ENCODE measurements at places on chromosomes 12 and 14.

DNA sequence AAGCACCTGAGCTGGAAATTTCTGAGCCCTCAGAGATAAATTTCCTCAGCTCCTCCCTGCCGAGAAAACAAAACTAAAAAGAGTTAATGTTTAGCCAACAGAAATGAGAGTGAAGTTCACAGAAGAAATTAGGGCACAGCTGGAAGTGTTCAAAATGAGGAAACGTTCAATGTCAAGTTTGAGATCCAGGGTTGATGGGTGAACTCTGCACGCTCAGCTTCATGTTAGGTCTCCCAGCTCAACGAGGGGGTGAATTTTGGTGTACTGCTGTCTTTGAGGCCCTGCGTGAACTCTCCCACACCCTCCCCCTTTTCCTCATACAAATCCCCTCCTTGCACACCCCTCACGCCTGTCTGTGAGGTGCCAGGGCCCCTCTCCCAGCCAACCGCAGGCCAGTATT is 13.3 kb upstream of the OAS3 start:
- H3K27ac ChIP-seq = no peak overlapping the region
- no peak for DNase-seq
- H3K36me3 ChIP-seq = peaks cover 35% of the 10 kb centered on the region
- H3K4me3 ChIP-seq = no peak overlapping the region
- no peaks in the 10 kb centered on the region for H3K4me1 ChIP-seq

DNA sequence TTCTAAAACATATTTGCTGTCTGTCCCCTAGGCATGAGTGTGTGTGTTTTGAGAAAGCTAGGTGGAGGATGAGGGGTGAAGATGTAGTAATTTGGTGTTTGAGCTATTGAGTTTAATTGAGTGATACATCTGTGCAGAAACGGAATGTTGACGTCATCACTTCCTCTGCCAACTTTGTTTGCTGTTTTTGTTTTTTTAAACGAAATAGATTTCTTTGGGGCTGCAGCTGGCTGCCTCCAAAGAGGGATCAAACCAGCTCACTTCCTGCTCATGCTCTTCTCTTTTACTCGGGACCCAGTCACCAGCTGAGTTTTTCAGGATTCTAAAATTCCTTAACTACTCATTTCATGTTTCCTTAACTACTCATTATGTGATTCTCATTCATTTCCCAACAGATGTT is 19.5 kb upstream of the CRACR2A start:
- H3K36me3 ChIP-seq = peaks cover 2% of the 10 kb centered on the region
- DNase-seq = no peak
- H3K4me1 ChIP-seq = peaks cover 8% of the 10 kb centered on the region
- H3K4me3 ChIP-seq = no peak overlapping the region

GRCh38 chr12:93167841-93168492 is 209.8 kb upstream of the NUDT4 start:
- H3K27ac ChIP-seq = no peak overlapping the region
- H3K27me3 ChIP-seq = peaks cover 4% of the 10 kb centered on the region
- H3K36me3 ChIP-seq = no peaks in the 10 kb centered on the region
- DNase-seq = no peak
- H3K4me3 ChIP-seq = no peak overlapping the region
- H3K4me1 ChIP-seq = peaks cover 42% of the 10 kb centered on the region

DNA sequence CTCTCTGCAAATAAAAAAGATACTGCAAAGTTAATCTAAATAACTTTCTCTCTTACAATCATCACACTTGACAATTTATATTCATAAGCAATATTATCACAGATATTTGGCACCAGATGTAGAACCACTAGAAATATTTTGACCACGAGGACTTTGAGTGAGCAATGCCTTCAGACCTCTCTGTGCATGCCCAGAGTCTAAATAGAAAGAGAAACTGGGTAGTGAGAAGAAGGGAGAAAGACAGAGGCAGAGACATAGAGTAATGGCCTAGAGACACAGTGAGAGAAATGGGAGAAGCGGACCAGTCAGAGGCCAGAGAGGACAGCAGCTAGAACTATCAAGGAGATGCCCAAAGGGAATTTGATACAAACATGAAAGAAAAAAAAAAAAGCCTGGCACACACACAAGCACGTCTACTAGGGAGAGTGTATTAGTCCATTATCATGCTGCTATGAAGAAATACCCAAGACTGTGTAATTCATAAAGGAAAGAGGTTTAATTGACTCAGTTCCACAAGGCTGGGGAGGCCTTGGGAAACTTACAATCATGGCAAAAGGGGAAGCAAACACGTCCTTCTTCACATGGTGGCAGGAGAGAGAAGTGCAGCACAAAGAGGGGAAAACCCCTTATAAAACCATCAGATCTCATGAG is 41.1 kb downstream of the BMP4 start:
- no peaks in the 10 kb centered on the region for H3K4me1 ChIP-seq
- peaks cover 6% of the 10 kb centered on the region for H3K27me3 ChIP-seq
- no peak for DNase-seq
- H3K27ac ChIP-seq = no peak overlapping the region
- H3K4me3 ChIP-seq = no peak overlapping the region

GRCh38 chr12:32476446-32476845 is 77.1 kb downstream of the FGD4 start:
- H3K27me3 ChIP-seq = peaks cover 3% of the 10 kb centered on the region
- H3K27ac ChIP-seq = no peak overlapping the region
- H3K4me1 ChIP-seq = no peaks in the 10 kb centered on the region
- no peaks in the 10 kb centered on the region for H3K36me3 ChIP-seq
- no peak for DNase-seq

DNA sequence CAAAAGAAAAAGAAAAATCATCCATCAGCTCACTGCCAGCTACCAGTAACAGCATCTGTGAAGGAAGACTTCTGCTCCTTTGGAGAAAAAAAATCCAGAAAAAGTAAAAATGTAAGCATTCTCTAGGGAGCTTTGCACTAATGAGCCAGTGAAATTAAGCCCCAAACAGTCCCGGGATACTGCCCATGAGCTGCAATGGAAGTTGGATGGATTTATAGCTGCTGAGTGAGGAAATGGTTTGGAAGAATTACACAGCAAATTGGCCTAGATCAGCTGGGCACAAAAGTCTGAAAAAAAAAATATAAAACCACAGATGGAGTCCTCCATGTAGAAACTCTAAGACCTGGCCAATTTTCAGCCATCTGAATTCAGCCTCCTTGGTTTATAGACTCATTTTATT is 462.9 kb upstream of the USP15 start:
- no peak overlapping the region for H3K4me3 ChIP-seq
- no peaks in the 10 kb centered on the region for H3K27me3 ChIP-seq
- no peaks in the 10 kb centered on the region for H3K4me1 ChIP-seq

- H3K4me3 ChIP-seq = no peak overlapping the region
- no peak overlapping the region for H3K27ac ChIP-seq
Measured at GRCh38 chr14:36750244-36750643, 88.6 kb downstream of the PAX9 start.

DNA sequence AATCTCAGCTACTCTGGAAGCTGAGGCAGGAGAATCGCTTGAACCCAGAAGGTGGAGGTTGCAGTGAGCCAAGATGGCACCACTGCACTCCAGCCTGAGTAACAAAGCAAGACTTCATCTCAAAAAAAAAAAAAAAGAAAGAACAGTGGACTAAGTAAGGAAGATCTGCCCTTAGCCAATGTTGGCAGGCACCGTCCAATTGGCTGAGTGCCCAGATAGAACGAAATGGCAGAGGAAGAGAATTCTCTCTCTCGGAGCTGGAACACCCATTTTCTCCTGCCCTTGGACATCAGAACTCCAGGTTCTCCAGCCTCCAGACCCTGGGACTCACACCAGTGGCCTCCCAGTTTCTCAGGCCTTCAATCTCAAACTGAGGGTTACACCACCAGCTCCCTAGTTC is 49.9 kb downstream of the ESR2 start:
- no peak overlapping the region for H3K27ac ChIP-seq
- no peaks in the 10 kb centered on the region for H3K36me3 ChIP-seq
- peaks cover 12% of the 10 kb centered on the region for H3K27me3 ChIP-seq
- no peak overlapping the region for H3K4me3 ChIP-seq

DNA sequence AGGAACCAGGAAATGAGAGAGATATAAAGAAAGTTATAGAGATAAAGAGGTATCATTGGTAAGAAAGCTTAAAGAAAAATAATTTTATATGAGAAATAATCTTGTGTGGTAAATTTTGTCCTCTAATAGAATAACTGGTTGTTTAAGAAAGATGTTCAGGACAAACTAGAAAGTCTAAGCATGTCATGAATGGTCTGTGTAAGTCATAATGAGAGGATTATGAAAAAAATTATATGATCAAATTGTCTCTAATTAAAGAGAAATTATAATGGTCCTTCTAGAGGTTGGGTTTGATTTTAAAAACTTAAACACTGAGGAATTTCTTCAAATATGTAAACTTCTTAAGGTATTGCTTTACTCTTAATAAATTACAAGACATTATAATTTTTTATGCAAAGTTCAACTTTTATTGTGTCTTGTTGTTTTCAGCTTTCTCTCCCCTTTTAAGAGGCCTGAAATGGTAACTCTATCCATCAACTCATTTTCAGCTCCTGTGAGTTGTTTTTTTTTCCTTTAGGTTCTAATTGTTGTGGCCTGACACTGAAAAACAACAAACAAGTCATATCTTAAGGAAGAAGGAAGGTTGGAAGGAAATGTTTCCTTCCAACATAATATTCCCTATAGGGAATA is 88.2 kb upstream of the CNOT2 start:
- peaks cover 6% of the 10 kb centered on the region for H3K27me3 ChIP-seq
- H3K36me3 ChIP-seq = peaks cover 41% of the 10 kb centered on the region
- no peak overlapping the region for H3K4me3 ChIP-seq
- DNase-seq = no peak
- no peaks in the 10 kb centered on the region for H3K4me1 ChIP-seq
- H3K27ac ChIP-seq = no peak overlapping the region

DNA sequence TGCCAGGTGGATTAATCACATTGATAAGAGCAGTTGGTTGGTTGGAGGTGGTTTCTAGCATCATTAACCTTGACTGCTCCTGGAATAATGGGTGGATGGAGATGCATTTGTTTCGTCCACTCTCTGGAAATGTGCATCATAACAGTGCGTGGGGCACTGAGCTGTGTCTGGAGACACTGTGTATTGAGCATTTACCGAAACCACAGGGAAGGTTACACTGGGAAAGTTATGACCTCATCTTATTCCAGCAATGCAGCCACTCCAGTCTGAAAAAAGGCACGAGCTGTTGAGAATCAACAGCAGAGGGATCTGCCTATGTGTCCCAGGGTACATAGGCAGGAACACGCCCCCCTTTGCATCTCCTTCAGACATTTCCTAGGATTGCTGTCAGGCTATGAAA is 27.2 kb downstream of the RNFT2 start:
- no peak overlapping the region for H3K27ac ChIP-seq
- no peak for DNase-seq
- no peaks in the 10 kb centered on the region for H3K27me3 ChIP-seq

- no peaks in the 10 kb centered on the region for H3K4me1 ChIP-seq
- no peaks in the 10 kb centered on the region for H3K36me3 ChIP-seq
- no peak overlapping the region for H3K4me3 ChIP-seq
- no peak for DNase-seq
Measured at GRCh38 chr12:67752226-67752732, 103.7 kb downstream of the DYRK2 start.

DNA sequence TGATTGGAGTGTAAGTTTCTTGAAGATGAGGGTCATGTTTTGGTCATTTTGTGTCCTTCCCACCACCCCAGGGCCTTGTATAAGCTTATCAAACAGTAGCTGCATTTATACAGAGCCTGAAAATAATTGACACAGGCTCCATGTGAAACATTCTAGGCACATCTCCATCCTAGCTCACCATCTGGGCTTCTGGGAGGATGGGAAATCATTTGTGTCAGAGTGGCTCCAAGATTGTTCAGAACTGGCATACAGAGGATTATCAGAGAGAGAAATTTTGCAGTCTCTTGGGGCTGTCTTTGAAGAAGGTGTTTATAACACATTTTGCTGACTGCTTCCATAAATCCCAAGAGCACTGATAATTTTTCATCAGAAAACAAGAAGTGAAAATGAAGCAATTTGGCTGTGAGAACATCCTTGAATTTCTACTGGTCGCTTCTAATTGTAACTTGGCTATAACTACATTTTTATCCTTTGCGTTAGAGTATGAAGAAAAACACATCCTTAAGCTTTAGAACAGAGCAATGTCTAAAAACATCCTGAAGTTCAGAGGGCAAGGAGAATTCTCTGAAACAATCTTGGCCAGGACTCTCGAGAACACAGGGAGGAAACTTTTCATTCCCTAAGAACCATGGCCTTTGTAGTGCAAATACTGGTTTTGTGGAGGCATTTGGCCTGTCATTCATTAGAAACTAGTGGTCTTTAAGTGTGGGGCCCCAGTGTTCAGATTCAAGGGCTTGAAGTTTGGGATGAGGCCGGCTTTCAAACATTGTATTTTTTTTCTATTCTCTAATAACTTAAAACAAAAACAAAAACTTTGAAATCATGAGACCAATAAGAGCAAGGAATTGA is 151.1 kb downstream of the DACT1 start:
- H3K27me3 ChIP-seq = peaks cover 5% of the 10 kb centered on the region
- no peaks in the 10 kb centered on the region for H3K36me3 ChIP-seq
- no peak overlapping the region for H3K4me3 ChIP-seq
- no peak overlapping the region for H3K27ac ChIP-seq
- H3K4me1 ChIP-seq = no peaks in the 10 kb centered on the region

DNA sequence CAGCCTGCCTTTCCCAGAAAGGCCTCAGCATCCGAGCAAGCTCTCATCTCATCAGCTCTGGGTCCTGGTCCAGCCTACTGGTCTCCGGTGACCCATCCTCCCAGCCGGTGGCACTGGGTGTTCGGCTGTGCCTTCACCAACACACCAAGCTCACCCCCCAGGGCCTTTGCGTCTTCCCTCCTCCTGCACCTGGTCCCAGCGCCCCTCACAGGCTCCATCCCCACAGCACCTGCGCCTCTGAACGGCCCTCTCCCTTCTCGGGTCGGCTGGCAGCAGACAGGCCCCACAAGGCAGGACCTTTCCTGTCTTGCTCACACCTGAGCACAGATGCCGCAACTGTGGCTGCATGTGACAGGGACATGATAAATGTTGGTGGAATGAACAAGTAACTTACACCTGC is 13.1 kb downstream of the P2RX2 start:
- H3K27ac ChIP-seq = no peak overlapping the region
- no peak overlapping the region for H3K4me3 ChIP-seq
- no peak for DNase-seq
- no peaks in the 10 kb centered on the region for H3K4me1 ChIP-seq
- peaks cover 21% of the 10 kb centered on the region for H3K36me3 ChIP-seq
- no peaks in the 10 kb centered on the region for H3K27me3 ChIP-seq

GRCh38 chr12:16605642-16606116 is 283 bp downstream of the LMO3 start:
- H3K27me3 ChIP-seq = peaks cover 42% of the 10 kb centered on the region
- no peak for DNase-seq
- no peak overlapping the region for H3K27ac ChIP-seq
- H3K36me3 ChIP-seq = peaks cover 15% of the 10 kb centered on the region
- H3K4me3 ChIP-seq = no peak overlapping the region
- H3K4me1 ChIP-seq = no peaks in the 10 kb centered on the region

DNA sequence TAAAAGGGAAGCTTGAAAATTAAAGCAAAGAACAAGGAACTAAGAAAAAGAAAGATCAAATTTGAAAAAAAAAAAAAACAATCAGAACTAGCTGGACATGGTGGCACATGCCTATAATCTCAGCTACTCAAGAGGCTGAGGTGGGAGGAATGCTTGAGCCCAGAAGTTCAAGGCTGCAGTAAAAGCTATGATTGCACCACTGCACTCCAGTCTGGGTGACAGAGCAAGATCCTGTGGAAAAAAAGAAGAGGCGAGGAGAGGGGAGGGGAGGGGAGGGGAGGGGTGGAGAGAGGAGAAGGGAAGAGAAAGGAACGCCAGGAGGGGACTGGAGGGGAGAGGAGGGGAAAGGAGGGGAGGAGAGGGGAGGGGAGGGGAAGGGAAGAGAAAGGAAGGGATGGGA is 43.0 kb downstream of the EEA1 start:
- peaks cover 18% of the 10 kb centered on the region for H3K36me3 ChIP-seq
- DNase-seq = no peak
- H3K27me3 ChIP-seq = no peaks in the 10 kb centered on the region
- no peak overlapping the region for H3K4me3 ChIP-seq

Measured in naive thymus-derived CD8-positive, alpha-beta T cell (primary cell).